ENCODE measurements at places on chromosomes 11 and 22.

GRCh38 chr11:106288057-106288456 is 210.6 kb downstream of the AASDHPPT start:
- DNase-seq: no peak

GRCh38 chr11:109223451-109223850 is 198.5 kb upstream of the C11orf87 start:
- DNase-seq: no peak

DNA sequence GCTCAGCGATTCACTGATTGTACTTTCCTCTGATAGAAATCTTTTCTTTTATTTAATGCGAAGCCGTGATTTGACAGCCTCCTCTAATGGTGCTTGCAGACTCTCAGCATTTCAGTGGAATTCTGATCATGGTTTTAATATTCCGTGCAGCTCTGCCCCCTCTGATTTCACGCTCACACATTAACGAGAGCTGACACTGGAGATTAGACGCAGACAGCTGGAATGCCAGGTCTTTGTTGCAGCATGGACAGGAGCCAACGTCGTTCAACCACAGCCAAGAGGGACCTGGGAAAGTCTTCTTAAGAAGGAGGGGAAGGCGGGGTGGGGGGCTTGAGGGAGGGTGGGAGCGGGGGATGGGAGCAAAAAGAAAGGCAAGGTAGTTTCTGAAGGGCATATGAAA is 186.4 kb downstream of the BLID start:
- no peak for DNase-seq

DNA sequence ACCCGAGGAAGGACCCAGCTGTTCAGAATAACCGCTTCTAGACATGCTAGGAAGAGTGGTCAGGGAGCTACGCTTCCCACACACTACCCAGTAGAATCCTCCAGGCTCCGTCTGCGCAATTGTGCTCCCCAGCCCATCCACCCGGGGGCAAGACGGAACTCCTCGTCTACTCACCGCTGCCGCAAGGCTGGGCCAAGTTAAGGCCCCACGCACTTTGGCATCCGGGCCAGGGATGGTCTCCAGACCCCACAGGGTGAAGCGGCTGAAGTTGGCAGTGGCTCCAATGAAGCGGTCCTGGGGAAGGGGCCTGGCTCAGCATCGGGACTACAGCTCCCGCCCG is 757 bp downstream of the RNASEH2C start:
- DNase-seq: peak; percentile 43

GRCh38 chr11:132056689-132057088 is 686.3 kb downstream of the NTM start:
- DNase-seq: no peak

DNA sequence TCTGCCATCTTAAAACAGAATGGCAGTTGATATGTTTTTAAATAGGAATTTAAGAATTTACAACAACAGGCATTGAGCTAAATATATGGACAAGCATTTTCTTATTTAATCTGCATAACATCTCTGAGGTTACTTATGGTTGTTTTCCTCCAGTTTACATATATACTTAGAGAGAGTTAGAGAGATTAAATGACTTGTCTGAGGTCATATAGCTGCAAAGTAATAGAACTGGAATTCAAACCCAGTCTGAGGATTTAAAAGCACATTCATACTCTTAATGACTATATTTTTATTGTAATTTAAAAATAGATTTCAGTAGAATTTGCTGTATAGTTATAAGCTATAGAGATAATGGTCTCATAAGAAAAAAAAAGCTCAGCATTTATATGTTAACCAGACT is 81.4 kb upstream of the GRIK4 start:
- DNase-seq: no peak

- DNase-seq: no peak
These were observed 2.6 kb downstream of the ALG12 start for GRCh38 chr22:49915610-49916009.

DNA sequence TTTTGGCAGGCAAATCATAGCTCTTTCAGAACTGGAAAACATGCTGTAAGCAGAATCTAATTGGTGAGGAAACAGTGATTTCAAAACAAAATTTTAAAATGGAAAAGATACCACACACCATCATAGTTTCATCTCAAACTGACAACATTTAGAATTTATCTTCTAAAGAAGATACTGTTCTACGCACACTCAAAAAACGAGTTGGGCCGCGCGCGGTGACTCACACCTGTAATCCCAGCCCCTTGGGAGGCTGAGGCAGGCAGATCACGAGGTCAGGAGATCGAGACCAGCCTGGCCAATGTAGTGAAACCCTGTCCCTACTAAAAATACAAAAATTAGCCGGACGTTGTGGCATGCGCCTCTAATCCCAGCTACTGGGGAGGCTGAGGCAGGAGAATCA is 44.2 kb upstream of the ADSL start:
- no peak for DNase-seq

- no peak for DNase-seq
These were observed 70.3 kb downstream of the BMAL1 start for GRCh38 chr11:13347901-13348300.

DNA sequence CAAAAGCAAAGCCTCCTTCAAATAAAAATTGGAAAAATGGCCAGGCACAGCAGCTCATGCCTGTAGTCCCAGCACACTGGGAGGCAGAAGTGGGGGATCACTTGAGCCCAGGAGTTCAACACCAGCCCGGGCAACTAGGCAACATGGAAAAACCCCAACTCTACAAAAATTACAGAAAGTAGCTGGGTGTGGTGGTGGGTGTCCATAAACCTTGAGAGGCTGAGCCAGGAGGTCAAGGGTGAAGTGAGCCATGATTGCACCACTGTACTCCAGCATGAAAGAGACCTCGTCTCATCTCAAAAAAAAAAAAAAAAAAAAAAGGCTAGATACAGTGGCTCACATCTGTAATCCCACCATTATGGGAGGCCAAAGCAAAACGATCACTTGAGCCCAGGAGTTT is 22.3 kb downstream of the DDX6 start:
- no peak for DNase-seq
